ENCODE measurements at places on chromosomes 11 and 22.
A peak's percentile ranks its signal among the peaks of the same experiment; 100 is the strongest.

DNA sequence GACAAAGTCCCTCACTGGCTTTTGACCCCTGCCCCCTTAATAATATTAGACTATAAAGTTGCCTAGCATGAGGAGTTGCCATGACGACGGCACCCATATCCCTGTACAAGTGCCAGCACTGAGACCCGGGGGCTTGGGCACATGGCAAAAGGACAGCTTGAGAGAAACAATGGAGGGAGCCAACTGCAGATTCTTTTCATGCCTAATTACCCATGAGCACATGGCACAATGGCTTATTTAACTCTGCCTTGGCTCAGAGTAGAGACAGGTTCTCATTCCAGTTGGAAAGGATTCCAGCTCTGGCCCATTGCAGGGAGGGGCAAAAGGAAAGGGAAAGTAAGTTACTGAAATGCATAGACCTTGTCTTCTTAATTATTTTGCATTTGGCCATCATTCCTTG lies 261.2 kb upstream of the UBASH3B start:
- no peak for DNase-seq

DNA sequence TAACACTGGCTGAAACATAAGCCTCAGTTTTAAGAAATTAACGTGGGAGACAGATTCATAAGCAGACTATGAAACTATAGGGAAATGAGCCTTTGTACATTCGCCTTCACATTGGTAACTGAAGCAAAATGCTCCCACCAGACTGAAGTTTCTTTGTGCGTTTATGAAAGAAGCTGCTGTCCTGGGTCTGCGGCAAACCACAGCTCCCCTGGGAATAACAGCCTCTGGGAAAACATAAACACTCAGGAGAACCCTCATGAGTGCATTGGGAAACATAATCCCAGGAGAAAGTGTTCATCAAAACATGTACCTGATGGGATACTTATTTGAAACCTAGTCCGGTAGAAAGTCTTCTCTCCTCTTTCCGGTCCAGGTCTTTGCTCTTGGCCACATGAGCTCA lies 193.1 kb upstream of the LARGE1 start:
- no peak for DNase-seq

- no peak for DNase-seq
Observed at GRCh38 chr11:71556018-71556417, 7.8 kb downstream of the KRTAP5-9 start.

DNA sequence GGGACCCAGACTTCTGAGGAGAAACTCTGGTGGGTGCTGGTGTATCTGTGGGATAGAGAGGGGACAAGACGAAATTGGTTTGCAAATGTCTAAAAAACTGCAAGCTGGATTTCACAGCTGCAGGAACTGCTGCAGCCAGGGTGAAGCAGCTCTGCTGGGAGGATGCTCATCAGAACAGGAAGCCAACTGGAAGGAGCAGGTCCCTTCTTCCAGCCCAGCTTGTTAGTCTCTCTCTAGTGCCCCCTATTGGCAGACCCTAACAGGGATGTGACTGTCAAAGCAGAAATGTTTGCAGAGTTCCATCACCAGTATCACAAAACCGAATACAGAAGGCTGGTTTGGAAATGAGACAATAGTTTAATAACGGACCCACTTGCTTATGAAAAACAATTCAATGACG lies 74.8 kb upstream of the SLC22A12 start:
- DNase-seq: no peak

DNA sequence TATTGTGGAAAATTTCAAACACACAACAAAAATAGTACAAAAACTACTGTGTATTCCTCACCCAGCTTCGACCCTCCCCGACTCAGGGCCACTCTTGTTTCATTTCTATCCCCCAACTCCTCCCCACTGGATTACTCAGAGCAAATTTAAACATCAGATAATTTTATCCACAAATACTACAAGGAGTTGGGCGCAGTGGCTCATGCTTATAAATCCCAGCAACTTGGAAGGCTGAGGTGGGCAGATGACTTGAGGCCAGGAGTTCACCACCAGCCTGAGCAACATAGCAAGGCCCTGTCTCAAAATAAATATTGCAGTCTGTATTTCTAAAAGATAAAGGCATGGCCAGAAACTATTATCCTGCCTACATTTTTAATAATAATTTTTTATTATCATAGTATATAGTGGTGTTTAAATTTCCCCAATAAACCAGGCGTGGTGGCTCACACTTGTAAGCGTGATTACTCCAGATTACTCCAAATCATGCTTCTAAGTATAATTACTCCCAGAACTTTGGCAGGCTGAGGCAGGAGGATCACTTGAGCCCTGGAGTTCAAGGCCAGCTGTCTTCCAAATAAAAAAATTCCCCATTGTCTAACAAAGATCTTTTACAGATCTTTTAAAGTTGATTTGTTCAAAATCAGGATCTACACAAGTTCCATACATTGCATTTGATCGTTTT lies 39.8 kb downstream of the LRRC32 start:
- DNase-seq: no peak

GRCh38 chr11:72041364-72042063 lies 38.8 kb downstream of the NUMA1 start:
- peak; percentile 91 for DNase-seq

- no peak for DNase-seq
Observed at GRCh38 chr22:39237318-39238100, 7.3 kb downstream of the PDGFB start.

GRCh38 chr22:27578937-27579617 lies 222.5 kb downstream of the MN1 start:
- DNase-seq: no peak

DNA sequence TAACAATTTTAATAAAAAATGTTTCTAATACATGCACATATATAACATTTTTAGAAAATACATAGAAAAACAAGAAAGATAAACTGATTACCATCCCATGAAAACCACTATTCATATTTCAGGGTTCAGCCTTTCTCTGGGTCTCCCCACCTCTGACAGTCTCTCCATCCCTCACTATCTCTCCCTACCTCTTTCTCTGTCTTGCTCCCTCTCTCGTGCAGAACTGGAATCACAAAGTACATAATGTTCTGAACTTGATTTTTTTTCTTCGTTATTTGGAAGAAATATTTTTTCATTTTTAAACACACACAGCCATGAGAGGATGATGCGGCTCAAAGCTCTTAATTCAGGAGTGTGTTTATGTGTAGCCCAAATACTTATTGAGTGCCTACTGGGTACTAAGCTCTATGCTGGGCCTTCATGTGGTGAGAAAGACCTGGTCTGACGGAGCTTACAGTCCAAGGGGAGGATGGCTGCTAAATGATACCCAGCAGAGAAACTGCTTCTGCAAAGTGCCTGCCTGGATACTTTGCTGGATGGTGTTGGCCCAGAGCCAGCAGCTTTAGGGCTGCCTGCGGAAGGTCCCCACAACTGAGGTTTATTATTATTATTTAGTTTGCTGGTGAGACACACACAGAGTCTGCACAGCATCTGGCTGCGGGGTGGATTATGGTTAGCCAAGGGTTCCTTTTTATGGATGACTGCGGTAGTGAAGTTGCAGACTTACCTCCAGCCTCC lies 42.6 kb downstream of the SC5D start:
- peak; percentile 11 for DNase-seq

DNA sequence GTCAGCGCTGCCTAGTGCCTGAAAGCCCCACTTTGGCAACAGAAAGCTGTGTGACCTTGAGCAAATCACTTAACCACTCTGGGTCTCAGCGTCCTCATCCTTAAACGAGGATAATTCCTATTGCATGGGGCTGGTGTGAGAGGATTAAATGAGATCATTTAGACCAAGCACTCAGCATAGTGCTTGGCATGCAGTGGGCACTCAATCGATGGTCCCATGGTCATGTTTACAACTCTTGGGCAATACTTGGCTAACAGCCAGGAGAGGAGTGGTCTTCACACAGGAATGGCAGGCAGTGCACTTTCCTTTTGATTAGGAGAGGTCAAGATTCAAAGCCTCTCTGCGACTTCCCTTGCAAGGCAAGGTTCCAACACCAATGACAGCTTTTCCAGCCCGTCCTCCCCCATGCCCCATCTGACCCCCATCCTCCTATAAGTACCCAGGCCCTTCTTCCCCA lies 14.1 kb downstream of the TNKS1BP1 start:
- peak; percentile 70 for DNase-seq

- no peak for DNase-seq
Observed at GRCh38 chr11:3119141-3119821, 45.8 kb downstream of the OSBPL5 start.

DNA sequence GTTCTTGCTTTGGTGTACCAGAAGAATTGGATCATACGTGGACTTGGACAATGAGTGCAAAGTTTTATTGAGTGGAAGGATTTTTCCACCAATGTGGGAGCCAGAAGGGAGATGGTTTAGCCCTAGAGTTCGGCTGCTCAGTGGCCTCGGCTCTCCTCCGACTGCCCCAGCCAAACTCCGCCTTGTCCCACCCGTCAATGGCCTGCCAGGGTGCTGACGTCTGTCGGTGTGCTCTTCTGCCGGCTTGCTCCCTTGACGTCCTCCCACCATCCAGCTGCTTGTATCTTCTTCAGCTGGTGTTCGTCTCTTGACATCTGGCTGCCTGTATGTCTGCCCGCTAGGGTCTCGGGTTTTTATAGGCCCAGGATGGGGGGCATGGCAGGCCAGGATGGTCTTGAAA lies 154.8 kb downstream of the APOL5 start:
- no peak for DNase-seq

DNA sequence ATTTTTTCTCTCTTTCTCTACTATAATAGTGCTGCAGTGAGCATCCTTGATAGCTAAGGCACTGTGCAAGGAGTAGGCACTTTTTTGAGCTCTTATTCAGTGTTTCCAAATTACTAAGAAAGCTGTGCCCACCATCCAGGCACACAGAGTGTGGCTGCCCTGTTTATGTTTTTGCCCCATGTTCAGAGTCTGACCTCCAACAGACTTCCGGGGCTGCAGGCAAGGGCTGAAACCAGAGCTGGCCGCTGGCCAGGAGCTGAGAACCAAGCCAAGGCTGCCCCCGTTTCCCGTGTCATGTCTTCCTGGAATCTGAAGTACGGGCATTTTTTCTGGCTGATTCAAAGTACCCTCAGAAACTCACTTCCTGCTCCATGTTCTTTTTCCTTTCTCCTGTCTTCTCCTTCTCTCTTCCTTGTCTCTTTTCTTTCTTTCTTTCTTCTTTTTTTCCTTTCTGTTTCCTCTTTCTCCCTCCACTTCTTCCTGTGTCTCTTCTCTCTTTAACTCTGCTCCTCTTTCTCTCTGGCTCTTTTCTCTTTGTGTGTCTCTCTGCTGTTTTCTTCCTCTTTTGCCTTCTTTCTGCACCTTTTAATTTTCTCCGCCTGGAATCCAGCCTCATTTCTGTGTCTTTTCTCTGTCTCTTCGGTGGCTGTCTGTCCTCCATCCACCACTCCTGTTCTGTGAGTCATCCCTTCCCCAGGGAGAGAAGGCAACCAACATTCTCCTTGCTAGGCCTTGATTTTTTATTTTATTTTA lies 17.0 kb upstream of the KCTD14 start:
- peak; percentile 84 for DNase-seq

- peak; percentile 97 for DNase-seq
Observed at GRCh38 chr11:353179-353873, 16.0 kb upstream of the B4GALNT4 start.

GRCh38 chr11:27977031-27977430 lies 130.9 kb downstream of the KIF18A start:
- DNase-seq: no peak

DNA sequence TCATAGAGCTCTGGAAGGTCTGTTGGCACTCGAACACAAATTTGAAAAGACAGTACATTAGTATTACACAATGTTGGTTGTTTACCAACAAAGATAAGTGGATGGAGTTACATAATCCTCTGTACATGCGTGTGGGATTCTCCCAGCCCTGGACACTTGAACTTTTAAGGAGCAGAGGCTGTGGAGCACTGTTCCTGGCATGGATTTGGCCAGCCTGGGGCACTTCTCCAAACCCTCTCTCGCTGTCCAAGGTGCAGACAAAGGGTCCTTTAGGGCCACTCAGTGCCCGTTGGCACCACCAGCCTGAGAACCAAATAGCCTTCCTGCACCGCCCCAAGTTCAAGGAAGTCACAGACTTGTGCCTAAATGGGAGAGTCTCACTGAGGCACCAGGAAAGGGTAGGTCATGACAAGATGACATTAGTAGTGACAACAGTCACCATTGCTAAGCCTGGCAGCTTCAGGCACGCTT lies 1.6 kb upstream of the ANO1 start:
- DNase-seq: no peak

- no peak for DNase-seq
Observed at GRCh38 chr11:133508468-133508867, 23.8 kb downstream of the OPCML start.

- DNase-seq: peak; percentile 84
Observed at GRCh38 chr22:27460591-27461347, 340.8 kb downstream of the MN1 start.

DNA sequence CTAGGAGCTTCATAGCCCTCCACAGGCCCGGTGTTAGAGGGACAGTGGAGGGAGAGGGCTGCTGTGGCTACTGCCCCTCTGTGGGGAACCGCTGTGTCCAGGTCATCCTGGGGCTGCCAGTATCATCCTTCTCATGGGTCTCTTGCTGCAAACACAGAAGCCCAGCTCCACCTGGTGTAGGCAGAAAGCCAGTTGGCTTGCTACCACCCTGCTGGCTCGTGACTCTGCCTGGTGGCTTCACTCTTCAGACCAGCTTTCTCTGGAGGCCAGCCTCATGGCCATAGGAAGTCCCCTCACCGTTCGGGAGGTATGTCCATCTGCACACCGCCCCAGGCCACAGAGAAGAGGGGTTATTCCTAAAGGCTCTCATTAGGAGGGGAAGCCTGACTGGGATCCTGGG lies 19.4 kb upstream of the SUSD2 start:
- DNase-seq: no peak

DNA sequence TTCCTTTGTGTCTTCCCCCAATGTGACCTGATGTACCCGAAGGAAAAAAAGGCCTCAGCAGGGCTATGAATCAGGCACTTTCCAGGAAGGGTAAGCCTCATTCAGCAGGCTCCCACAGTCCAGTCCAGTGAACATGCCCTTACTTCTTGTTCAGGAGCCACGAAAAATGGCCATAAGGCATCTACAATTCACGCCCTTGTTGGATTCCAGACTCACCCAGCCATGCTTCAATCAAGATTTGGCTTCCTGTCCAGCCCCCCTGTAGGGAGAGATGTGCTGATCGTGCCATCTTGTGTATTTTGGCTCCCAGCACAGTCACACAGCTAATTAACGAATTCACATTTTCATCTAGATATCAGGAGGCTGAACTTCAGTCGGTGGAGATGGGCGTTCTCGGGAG lies 9.9 kb upstream of the KCNJ5 start:
- DNase-seq: no peak

- DNase-seq: peak; percentile 63
Observed at GRCh38 chr22:22884010-22884887, 3.4 kb upstream of the IGLL5 start.

DNA sequence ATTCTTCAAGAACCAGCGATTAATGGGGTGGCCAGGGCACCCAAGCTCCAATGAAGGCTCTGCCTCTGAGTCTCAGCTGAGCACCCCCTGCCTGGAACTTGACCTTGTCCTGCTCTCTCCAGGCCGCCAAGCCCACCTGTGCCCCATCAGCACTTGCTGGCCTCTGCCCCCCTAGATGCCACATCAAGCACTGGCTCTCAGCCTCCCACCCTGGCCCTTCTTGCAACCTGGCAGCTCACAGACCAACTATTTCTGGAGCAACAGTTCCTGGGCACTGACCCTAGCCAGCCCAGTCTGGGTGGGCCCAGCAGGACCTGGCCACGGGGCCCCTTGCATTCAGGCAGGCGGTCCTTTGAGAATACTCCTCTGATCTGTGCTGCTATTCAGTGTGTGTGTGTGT lies 98.8 kb upstream of the PITPNB start:
- DNase-seq: no peak

GRCh38 chr22:45911601-45912271 lies 65.2 kb downstream of the WNT7B start:
- no peak for DNase-seq

GRCh38 chr11:87463486-87464102 lies 425.9 kb downstream of the TMEM135 start:
- peak; percentile 62 for DNase-seq

GRCh38 chr11:84247926-84248325 lies 961.8 kb upstream of the CCDC90B start:
- DNase-seq: no peak

All from adipocyte (in vitro differentiated cells).